ENCODE measurements at places on chromosomes 7 and 10.
A peak's percentile ranks its signal among the peaks of the same experiment; 100 is the strongest.

GRCh38 chr7:70408477-70408876 is 723.5 kb upstream of the GALNT17 start:
- DNase-seq, result no peak

DNA sequence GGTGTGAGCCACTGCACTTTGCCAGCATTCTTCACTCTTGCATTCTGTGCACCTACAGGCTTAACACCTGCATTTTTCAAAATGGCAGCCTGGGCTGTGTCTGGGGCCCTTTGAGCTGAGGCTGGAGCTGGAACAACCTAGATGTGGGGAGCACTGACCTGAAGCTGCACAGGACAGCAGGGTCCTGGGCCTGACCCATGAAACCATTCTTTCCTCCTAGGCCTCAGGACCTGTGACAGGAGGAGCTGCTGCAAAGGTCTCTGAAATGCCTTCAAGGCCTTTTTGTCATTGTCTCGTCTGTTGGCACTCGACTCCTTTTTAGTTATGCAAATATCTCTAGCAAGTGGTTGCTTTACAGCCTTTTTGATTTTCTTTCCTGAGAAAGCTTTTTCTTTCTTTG is 82.3 kb downstream of the INPP5A start:
- DNase-seq, result no peak

DNA sequence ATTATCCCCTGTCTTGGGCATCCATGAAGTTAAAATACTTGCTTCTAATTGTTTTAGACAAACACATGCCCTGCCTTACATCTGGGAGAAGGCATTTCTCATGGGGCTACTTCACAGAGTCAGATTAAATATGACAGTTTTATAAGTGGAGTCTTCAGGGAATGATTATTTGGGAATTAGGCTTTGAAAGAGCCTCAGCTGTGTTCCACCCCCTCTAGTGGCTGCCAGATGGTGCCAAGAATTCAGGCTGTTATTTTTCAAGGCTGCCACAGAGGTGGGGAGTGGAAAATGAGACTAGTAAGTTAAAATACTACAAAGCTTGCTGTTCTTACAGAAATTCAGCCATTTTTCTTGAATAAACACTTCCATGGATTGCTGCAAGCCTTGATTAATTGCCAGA is 45.8 kb upstream of the DNAH11 start:
- DNase-seq, result no peak

DNA sequence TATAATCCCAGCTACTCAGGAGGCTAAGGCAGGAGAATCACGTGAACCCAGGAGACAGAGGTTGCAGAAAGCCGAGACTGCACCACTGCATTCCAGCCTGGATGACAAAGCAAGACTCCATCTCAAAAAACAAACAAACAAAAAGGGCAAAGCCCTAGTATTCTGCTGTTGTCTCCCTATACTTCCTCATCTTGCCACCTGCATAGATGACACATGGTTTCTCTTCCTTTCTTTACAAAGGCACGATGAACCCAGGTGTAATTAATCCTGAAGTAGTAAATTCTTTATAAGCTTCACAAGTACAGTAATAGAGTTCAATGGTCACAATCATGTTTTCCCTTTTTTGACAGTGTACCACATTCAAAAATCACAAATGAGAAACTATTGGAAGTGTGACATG is 9.8 kb upstream of the ZNF727 start:
- DNase-seq, result no peak

GRCh38 chr7:129830949-129831348 is 121.8 kb downstream of the UBE2H start:
- DNase-seq, result no peak

- DNase-seq, result no peak
These were observed 136.7 kb downstream of the CELF2 start for GRCh38 chr10:11154333-11154732.

GRCh38 chr10:71025535-71025934 is 137.2 kb upstream of the PCBD1 start:
- DNase-seq, result no peak

GRCh38 chr10:129467359-129468064 is 471 bp downstream of the MGMT start:
- DNase-seq, result no peak

- DNase-seq, result no peak
These were observed 55.7 kb upstream of the ANTXRL start for GRCh38 chr10:46231087-46231486.

DNA sequence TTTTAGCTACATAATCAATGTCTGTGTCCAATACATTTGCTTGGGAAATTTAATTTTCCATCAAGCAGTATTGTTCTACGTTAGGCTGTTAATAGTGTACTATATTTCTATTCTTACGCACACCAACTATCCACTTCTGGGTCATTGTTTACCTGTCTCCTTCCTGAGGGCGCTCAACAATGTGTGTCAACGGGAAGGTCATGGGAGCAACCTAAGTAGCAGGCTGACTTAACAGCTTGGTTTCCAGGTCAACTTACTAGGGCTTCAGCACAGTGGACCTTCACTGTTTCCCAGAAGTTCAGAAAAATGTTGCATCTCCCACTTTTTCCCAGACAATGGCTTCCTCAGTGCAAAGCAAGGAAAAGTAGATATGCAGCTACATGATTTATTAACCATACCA is 13.7 kb downstream of the THSD7A start:
- no peak for DNase-seq

DNA sequence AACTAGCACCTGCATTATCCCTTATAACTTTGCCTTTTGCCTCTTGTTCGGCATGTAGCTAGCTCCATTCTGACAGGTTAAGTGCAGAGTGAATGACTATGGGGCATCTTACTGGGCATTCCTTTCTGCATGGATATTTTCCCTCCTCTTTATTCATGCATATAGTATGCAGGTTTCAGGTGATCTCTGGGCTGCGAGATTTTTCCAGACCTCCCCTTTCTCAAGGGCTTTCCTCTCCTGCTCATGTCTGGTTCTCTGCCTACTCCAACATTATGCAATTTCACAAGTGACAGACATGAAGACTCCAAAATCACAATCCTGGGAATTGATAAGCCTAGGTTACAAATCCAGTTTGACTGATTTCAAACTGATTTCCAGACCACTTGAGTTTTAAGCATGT is 503.8 kb downstream of the NXPH1 start:
- no peak for DNase-seq

GRCh38 chr7:147775516-147776284 is 814.9 kb upstream of the C7orf33 start:
- no peak for DNase-seq

DNA sequence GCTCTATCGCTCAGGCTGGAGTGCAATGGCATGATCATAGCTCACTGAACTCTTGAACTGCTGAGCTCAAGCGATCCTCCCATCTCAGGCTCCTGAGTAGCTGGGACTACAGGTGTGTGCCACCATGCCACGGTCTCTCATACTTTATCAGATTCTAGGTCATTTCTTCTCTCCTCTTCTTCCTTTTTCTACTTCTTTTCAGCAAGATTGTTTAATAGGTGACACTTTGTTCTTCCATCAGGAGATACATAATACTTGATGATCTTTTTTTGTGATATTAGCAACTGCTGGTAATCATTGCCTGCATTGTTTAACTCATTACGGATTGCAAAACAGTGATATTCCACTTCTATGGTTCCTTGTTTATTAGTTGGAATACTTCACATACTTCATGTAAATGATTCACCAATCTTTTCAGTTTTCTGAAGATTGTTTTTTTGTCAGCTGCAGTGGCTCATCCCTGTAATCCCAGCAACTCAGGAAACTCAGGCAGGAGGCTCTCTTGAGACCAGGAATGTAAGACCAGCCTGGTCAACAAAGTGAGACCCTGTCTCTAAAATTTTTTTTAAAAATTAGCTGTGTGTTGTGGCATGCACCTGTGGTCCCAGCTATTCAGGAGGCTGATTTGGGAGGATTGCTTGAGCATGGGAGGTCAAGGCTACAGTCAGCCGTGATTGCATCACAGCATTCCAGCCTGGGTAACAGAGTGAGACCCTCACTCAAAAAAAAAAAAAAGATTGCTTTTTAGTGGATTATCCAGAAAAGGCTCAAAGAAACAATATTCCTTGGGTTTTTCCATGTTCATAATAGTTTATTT is 36.2 kb upstream of the CHST3 start:
- no peak for DNase-seq

DNA sequence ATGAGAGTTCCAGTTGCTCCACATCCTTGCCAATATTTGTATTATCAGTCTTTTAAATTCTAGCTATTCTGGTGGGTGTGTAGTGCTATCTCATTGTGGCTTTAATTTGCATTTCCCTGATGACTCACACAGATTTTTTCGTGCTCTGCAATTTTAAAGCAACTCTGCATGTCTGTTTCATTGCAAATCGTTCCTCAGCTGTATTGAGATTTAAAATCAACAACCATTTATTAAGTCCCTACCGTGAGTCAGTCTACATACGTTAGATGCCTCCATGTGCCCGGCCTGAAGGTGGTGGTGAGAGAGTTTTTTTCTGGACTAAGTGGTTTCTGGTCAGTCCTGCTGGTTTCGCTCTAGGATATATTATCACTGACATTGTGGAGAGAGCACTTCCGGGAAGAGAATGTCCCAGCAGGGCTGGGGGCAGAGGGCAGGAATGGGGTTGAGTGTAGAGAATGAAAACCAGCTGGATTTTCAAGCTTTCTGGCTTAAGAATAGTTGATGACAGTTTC is 8.4 kb upstream of the HYCC1 start:
- no peak for DNase-seq

- DNase-seq, result peak; percentile 24
These were observed at the start of gene COL26A1 for GRCh38 chr7:101362334-101363195. COL26A1 (plus strand) TSS chr7:101362875; CDS start chr7:101363033, 158 bp downstream.

DNA sequence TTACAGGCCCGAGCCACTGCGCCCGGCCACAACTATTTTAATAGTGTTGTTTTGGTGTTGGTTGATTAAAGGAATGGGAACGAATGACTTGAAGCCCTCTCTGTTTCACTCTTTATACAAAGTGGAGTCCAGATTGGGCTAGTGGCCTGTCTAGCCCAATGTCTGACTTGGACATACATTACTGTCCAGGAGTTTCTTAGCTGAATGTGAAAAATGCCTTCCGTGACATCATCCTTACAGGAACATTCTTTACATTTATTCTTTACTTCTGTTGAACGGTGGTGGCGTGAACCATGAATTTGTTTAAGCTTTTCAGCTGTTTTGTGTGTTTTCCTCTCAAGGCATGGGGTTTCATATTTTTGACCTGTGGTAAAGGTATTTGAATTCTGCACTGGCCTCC is 67.9 kb downstream of the DAGLB start:
- DNase-seq, result no peak

- DNase-seq, result peak; percentile 32
These were observed 240.1 kb downstream of the ELMO1 start for GRCh38 chr7:37208528-37208927.

GRCh38 chr7:142807855-142808460 is 37.2 kb downstream of the PRSS2 start:
- peak; percentile 56 for DNase-seq

DNA sequence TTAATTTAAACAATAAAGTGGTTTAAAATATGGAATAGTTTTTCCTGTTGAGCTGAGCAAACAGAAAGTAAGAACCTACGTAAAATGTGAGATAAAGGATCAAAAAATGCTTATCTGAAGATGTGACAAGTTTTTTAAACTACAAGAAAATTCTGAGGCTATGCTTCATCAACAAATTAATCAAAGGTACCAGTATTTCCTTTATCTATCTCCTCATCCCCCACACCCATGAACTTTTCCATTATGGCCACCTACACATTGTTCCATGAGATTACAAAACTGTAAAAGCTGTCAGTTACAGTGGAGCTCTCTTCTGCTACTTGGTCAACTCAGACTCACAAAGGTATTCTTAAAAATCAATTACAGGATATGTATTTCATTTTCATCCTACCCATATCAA is 77.4 kb downstream of the ARHGAP12 start:
- DNase-seq, result no peak

- no peak for DNase-seq
These were observed 75.4 kb upstream of the ELMO1 start for GRCh38 chr7:37524056-37524455.

- no peak for DNase-seq
These were observed 43.3 kb downstream of the C10orf120 start for GRCh38 chr10:122656308-122656705.

GRCh38 chr7:26685606-26686005 is 178.8 kb downstream of the SKAP2 start:
- no peak for DNase-seq

GRCh38 chr7:31640381-31640780 is 46.6 kb upstream of the PPP1R17 start:
- no peak for DNase-seq

DNA sequence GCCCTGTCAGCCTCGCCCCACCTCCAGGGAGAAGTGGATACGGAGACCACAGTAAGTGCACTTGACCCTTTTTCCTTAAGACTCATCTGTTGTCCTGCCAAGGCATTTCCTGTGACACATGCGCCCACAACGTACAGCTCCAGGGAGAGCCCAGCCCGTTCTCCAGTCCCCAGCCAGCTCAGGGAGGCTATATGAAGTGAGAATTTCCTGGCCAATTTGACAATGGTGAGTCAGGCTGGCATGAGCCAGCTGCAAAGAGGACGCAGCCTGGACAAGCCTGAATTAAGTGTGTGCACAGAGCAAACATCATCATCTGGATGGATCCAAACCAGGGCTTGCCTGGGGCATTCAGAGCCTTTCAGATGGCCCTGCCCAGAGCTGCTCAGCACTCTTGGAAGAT is 244.8 kb downstream of the KCNMA1 start:
- no peak for DNase-seq

DNA sequence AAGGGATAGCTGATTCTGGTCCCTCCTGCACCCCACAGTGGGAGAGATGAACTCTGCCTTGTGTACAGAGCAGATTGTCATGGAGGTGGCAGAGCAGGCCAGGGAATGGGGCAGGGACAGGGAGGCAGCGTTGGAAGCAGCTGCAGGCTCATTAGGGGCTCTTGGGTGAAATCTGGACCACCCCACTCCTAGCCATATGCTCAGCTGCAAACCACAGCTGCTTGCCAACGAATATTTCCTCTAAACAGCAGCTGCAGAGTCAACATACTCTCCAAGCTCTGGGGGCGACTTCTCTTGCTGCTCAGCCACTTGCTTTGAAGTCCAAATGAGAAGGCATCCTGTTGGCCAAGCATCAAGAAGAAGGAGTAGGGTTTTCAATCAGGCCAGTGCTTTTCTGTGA is 302.3 kb upstream of the AUTS2 start:
- DNase-seq, result no peak

DNA sequence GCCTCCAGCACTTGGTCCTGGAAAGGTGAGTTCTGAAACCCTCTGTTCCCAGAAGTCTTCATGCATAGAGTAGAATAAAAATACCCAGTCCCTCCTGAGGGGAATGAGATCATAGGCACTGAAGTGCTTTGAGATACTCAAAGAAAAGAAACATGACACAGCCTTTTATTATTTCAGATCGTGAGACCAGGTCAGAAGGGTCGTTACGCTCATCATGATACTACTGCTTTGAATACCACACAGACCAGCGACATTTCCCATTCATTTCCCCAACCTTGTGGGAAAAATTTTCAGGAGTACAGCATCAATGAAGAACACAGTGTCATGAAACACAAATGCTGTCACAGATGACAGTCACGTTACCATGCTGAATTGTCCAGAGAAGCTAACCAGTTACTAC is 15.0 kb downstream of the CLRN3 start:
- no peak for DNase-seq

- DNase-seq, result no peak
These were observed 63.8 kb upstream of the DOCK1 start for GRCh38 chr10:126841341-126841895.

- DNase-seq, result no peak
These were observed 54.2 kb downstream of the LHFPL3 start for GRCh38 chr7:104382616-104383015.
